ENCODE measurements at places on chromosomes 5 and 9.

GRCh38 chr5:119398727-119399466 lies 43.1 kb downstream of the TNFAIP8 start:
- no peak for DNase-seq

GRCh38 chr5:43227655-43228054 lies 35.6 kb downstream of the NIM1K start:
- DNase-seq, result no peak

DNA sequence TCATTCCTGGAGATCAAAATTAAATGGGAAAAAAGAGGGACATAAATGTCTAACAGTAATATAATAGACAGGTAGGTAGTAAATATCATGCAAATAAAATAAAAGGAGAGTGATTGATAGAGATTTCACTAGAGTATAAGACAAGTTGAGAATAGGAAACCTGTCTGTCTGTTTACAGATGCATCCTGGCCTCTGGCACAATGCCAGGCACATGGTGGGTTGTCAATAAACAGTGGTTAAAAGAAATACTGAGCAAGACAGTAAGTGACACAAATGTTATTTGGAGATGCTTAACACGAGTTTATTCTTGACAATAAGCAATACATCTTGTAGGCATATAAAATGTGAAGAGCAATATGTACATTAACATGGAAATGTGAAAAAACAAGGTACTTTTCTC lies 33.3 kb downstream of the RICTOR start:
- no peak for DNase-seq

DNA sequence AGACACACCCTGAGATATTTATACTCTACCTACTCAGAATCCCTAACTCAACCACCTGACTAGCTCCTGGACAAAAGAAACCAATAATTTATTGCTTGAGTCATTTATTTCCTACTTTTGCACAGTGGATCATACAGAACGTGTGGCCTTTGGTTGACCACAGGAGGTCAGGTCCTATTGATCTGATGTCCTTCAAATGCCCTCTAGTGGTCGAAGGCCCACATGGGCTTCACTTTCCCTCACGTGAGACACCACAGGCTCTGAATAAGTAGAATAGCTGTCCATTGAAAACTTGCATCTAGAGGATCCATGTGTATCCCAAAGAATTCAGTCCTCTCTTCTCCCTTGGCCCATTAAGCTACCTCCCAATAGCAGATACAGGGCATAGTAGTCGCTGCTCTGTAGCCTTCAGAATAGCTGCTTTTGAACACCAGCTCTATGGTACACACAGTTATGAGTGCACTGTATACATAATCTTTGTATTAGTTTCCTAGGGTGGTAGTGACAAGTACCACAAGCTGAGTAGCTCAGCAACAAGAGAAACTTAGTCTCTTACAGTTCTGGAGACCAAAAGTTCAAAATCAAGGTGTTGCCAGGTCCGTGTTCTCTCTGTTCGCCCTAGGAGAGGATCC lies 177.6 kb upstream of the SMARCA2 start:
- peak; percentile 59 for DNase-seq

DNA sequence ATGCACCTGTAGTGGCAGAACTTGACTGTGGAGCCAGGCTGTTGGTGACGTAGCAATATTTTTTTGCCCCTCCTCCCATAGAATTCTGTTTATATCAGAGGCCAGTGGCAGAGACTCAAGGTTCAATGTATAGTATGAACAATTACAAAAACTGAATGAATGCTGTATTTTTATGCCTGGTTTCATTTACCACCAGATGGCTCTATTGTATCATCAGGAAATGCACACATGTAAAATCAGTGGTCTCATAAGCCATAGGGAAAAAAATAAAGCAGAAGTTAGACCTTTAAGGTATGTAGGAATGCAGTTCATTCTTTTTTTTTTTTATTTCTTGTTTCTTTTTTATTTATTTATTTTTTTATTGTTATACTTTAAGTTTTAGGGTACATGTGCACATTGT lies 43.6 kb downstream of the CCDC192 start:
- no peak for DNase-seq

DNA sequence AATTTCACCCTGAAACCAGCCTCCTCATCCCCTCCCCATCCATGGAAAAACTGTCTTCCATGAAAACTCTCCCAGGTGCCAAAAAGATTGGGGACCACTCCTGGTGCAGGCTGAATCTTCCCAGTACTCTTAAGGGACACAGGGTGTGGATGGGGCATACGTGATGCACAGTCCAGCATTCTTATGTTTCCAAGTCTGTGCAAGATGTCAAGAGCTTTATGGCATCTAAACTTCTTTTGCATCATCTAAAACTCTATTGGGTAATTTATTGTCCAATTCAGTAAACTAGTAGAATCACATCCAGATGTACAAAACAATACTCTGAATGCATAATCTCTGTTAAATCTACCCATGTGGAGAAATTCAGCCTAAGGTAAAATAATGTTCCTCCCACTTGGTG lies 9.3 kb upstream of the FGD3 start:
- no peak for DNase-seq

- DNase-seq, result no peak
Measured at GRCh38 chr5:168935183-168935582, 356.0 kb upstream of the PANK3 start.

GRCh38 chr5:56123531-56124243 lies 109.4 kb downstream of the ANKRD55 start:
- DNase-seq, result no peak

DNA sequence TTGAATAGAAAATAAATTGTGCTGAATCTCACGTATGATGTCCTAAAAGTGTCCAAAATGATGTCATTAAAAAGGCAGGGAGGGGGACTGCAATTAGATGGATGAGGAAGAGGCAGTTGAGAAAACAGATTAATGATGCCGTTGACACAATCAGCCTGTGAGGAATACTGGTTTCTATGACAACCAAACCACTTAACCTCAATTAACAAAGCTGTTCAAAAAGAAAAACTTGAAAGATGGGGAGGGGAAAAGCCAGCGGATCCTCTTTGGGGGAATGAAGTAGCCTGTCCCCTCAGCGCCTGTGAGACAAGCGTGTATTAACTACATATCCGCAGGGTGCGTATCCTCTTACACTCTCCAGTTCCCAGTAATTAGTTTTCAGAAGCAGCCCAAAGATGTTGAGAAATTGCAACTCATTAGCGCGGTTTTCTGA lies 160.7 kb downstream of the TTC39B start:
- DNase-seq, result peak; percentile 88

GRCh38 chr5:6360323-6361072 lies 17.8 kb downstream of the MED10 start:
- DNase-seq, result no peak

- no peak for DNase-seq
Measured at GRCh38 chr5:129148-129547, 37.2 kb downstream of the PLEKHG4B start.

GRCh38 chr9:101121836-101122399 lies 93.4 kb downstream of the PLPPR1 start:
- DNase-seq, result no peak

- no peak for DNase-seq
Measured at GRCh38 chr5:149719666-149720065, 10.4 kb upstream of the PPARGC1B start.

- no peak for DNase-seq
Measured at GRCh38 chr5:141490271-141490670, 1.4 kb downstream of the PCDHGC5 start.

- no peak for DNase-seq
Measured at GRCh38 chr9:86893811-86894490, 53.4 kb downstream of the GAS1 start.

DNA sequence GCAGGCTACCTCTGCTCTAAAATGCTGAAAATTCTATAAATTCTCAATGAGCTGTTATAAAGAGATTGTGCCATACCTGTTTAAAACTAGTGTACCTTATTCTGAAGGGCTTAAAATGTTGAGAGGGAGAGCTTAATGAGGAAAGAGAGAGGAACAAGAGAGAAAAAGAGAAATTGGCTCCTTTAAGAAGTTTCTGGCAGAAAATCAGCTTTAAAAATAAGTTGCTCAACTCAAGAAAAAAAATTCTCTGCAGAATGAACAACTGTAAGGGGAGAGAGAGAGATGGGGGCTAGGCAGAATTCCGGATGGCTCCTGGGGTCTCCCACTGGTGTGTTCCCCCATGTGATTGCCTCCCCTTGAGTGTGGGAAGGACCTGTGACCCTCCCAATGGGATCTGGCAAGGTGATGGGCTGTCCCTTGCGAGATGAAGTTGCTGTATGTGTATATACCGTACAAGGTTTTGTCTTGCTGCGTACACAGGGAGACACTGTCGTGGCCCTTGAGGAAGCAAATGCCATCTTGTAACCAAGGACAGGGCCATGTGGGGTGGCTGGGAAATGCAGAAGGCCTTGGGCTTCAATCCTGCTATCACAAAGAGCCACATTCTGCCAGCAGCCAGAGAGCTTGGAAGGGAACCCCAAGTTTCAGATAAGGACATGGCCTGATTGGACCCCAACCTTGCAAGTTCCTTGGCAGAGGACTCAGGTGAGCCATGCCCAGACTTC lies 64.3 kb upstream of the S1PR3 start:
- no peak for DNase-seq

DNA sequence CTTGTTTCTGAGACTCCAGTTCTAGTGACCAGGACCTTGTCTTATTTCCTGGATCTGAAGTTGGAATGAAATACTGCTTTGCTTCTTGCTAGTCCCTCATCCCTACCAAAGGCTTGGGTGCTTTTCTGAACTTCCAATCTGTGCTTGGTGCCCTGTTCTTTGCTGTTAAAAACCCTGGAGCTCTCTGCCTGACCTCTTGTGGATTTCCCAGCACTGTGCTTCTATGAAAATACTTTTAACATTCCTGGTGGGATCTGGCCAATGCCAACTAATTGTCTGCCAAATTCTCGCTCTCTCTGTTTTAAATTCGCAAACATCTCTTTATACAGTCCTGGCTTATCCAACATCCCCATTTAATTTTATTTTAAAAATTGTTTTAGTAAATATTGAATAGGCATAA lies 26.7 kb upstream of the CSNK1G3 start:
- DNase-seq, result no peak

- DNase-seq, result no peak
Measured at GRCh38 chr5:37490120-37490810, 111.1 kb downstream of the WDR70 start.

GRCh38 chr9:36092509-36093215 lies 43.9 kb upstream of the GLIPR2 start:
- no peak for DNase-seq

DNA sequence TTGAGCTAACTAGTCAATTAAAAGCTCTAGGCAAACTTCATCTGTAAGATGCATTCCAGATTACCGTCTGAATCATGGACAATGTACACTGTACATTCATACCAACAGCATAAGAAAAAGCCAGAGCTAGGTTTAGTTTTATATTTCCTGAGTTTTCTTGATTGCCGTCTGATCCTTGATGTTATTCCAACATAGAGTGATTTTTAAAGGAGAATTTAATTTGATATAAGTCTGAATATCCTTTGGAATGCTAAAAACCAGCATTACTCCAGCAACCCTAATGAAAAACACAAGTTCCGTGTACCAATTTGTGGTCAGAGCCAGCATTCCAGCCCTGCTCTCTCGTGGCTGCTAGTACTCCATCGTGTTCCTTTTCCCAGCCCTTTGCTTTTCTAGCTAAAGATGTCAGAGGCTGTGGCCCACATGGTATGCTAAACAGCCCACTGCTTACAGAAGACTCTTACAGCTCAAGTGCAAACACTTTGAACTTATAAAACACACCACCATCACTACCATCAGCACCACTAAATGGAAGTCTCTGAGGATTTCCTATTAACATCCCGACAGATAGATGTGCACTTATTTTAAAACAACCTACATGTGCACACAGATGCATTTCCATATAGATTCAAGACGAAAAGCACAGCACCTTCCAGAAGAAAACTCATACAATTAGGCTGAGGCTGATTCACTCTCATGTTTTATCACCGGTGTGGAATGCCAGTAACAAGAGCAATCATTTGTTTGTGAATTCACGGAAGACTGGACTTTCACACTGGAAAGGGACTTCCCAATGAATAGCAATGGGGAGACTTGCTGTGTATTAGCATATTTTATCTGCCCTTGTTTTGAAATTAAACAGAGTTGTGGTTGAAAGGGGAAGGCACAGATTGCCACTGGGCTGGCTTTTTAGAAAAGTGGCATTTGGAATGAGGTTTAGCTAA lies 246.9 kb upstream of the GAS1 start:
- no peak for DNase-seq

- no peak for DNase-seq
Measured at GRCh38 chr5:151092762-151093161, 11.9 kb upstream of the TNIP1 start.

GRCh38 chr9:129726322-129727160 lies 26.3 kb downstream of the PTGES start:
- peak; percentile 21 for DNase-seq

DNA sequence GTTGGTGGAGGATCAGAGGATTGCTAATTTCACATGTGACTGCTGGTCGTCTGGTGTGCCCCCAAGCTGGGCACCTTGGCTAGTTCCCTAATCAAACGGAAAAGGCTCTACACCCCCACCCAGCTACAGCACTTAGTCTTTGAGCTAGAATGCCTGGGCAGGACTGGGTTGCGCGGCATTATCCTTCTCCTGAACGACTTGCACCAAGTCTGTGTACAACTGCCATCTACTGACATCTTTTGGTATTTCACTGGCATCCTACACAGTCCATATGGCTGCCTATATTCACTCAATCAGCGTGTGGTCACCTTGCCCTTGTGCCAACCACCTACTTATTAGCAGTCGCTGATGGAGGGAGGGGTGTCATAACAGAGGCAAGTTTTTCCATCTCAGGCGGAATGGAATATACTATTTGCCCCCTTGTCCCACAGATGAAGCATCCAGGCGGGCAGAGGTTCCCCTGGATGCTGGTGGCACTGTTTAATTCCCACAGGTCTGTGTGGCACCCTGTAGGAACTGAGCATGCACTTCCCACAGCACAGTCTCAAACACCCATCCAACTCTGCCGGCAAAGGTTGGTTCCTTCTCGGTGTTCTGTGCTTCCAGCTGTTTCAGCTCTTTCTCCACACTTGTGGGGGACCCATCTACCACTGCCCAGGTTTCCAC lies 150.1 kb downstream of the OSTF1 start:
- no peak for DNase-seq

GRCh38 chr5:35754481-35754880 lies 102.2 kb upstream of the IL7R start:
- DNase-seq, result no peak

DNA sequence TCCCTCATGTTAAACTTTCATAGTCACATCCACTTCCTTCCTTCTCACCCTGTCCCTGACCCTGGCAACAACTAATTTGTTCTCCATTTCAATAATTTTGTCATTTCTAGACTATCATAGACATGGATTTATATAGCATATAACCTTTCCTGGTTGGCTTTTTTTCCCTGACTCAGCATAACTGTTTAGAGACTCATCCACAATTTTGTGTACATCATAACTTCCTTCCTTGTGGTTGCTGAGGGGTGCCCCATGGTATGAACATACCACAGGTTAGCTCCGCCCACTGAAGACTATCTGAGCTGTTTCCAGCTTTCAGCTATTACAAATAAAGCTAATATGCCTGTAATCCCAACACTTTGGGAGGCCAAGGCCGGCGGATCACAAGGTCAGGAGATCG lies 137.3 kb downstream of the PHF2 start:
- no peak for DNase-seq
